ENCODE measurements at places on chromosomes 4 and X.
A peak's percentile ranks its signal among the peaks of the same experiment; 100 is the strongest.

- DNase-seq, result no peak
Measured at GRCh38 chr4:126172126-126172525, 857.4 kb downstream of the FAT4 start.

GRCh38 chr4:54942721-54943120, 182.7 kb downstream of the KDR start:
- DNase-seq, result peak; percentile 22

GRCh38 chrX:108437349-108438109, 693 bp downstream of the COL4A6 start:
- no peak for DNase-seq

DNA sequence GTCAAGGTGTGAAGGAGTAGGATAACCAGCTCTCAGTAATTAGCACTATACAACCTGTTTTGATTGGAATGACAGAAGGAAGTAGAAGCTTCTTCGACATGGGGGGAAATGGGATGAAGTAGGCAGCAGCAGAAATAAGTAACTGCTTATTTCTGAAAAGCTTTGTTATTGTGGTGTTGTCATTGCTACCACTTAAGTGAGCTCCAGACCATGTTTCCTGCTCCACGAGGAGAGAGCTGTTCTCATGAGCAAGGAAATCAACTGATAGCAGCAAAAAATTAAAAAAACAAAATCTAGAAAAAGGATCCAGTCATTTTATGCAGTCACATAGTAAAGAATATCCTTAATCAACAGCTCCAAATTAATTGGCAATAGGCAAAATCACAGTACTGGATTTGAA, 106.1 kb upstream of the TLL1 start:
- DNase-seq, result no peak

DNA sequence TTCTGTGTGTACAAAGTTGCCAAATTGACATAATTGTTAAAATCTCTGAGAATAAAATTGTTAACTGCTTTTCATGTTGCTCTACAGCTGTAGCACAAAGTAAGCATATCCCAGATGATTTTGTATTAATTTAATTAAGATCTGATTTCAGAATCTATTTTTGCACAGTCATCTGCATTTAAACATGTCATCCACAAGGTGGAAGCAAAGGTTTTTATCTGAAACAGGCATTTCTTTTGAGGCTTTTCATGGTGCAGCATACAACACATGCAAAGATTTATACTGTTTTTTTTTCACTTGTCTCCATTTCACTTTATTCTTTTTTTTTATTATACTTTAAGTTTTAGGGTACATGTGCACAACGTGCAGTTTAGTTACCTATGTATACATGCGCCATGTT, 51.2 kb downstream of the GC start:
- DNase-seq, result no peak

DNA sequence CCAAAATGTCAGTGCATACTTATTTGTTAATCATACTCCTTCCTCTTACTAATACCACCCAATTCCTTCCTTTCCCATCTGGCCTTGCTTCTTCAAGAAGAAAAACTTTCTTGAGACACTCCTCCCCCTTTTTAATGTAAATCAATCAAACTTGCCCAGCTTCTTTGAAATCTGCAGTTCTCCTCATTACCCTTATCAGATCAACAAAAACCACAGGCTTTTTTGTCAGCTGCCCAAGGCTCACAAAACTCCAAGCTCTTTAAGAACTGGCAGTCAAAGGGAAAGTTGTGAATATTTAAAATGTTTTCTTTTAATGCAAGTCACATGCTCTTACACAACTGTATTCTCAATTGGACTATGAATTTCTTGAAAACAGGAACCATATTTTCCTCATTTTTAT, 11.3 kb upstream of the MYOZ2 start:
- DNase-seq, result no peak

DNA sequence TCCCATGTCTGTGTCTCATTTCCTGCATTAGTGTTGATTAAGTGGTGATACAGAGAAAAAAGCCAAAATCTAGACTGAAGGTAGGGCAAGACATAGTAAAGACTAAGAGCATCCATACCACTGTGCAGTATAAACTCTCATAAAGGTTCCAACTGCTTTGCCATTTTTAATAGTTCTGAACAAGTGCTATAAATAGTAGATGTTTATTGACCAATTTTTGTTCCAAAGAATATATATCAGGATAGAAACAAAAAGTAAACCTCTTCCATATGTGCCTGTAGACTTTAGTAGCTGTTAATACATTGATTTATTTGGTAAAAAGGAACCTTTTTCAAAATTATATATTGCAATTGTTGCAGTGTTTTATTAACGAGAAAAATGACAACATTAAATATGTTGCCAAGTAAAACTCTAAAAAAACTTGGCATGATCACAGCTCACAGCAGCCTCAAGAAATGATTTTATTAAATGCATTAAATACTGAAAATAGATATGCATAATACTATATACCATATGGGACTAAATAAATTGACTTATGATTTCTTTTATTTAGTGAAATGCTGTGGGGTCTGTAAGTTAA, 22.3 kb upstream of the AASDH start:
- DNase-seq, result no peak

DNA sequence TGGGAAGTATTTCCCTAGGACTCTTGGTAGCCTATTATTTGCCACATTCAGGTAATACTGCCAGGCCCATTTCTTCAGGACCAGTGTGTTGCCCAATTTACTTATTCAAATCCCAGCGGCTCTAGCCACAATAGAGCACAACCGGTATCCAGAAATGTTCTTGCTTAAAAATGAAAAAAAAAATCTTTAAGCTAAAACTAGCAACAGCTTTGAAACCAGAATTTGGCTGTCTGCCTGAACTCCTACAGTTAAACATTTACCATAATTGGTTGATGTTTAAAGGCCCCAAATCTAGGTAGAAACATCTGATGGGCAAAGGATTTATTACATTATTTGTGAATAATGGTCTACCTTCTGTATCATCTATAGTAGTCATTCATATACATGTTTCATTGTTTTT, 930 bp upstream of the SLITRK4 start:
- DNase-seq, result no peak

- no peak for DNase-seq
Measured at GRCh38 chr4:74328501-74328900, 20.2 kb downstream of the EPGN start.

DNA sequence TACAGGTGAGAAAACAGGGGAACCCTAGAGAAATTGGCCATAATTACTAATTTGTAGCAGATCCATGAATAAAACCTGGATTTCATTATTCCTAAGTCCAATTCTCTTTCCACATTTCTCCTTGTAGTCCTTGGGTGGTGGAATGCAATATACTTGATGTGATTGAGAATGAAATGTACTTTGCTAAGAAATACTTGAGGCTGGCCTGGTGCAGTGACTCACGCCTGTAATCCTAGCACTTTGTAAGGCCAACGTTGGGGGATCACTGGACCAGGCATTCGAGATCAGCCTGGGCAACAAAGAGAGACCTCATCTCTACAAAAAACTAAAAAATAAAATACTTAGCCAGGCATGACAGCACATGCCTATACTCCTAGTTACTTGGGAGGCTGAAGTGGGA, 15.9 kb downstream of the TMEM184C start:
- no peak for DNase-seq

GRCh38 chrX:39724544-39724943, 373.2 kb downstream of the BCOR start:
- no peak for DNase-seq

DNA sequence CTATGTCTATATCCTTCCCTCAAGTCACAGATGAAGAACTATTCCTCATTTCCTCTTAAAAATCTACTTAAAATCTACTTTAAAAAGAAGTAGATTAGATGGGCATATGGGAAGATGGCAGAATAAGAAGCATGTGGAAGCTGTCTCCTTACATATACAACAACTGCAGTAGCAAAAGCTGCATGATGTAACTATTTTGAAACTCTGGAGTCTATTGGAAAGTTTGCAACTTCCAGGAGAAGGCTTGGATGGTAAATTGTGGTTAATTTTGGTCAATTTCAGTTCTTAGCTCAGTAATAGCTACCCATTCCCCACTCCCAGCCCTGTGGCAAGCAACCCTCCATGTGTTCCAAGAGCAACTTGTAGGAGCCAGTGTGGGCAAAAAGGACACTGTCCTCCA, 36.9 kb downstream of the MORC4 start:
- DNase-seq, result no peak

GRCh38 chr4:10461091-10461849, 4.0 kb upstream of the ZNF518B start:
- peak; percentile 79 for DNase-seq

- DNase-seq, result no peak
Measured at GRCh38 chr4:139736661-139737060, 71.0 kb downstream of the MGST2 start.

DNA sequence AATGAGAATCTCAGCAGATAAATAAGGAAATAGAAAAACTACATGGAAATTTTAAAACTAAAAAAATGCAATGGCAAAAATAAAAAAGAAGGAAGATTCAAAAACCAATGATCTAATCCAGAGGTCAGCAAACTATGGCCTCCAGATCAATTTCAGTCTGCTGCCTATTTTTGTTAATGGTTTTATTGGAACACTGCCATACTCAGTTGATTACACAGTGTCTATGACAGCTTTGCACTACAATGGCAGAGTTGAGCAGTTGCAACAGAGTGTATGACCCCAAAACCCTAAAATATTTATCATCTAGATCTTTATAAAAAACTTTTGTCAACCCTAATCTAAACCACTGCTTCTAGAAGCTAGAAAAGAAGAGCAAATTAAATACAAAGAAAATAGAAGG, 170.3 kb downstream of the RAB28 start:
- DNase-seq, result no peak

GRCh38 chrX:37879692-37880091, 32.3 kb upstream of the DYNLT3 start:
- no peak for DNase-seq

DNA sequence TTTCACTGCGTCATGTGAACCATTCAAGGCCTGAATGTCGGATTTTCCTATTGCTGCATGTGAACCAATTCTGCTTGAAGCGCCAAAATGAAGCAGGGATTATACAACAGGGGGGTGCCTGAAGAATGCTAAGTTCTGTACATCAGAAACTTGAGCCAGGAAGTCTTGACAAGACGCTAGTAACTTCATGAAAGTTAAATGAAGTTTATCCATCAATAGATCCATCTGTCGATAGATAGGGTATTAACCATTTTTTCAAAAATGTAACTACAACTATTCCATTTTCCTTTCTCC, 590 bp upstream of the NAF1 start:
- no peak for DNase-seq

DNA sequence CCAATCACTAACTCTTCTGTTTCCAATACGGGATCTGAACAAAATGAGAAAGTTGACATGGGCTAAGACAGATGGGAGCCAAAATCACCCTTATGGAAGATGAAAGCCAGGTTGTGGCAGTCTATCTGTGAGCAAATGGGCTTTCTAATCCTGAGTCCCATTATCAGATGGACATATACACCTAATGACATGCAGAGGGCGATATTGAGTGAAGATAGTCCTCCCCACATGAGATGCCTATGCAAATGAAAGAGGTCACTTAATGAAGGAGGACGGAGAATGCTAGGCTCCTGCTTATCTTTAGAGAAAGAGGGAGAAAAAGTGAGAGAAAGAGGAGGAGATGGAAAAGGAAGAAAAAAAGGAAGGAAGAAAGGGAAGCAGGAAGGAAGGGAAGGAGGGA, 547.5 kb downstream of the NLGN4X start:
- peak; percentile 1 for DNase-seq

- no peak for DNase-seq
Measured at GRCh38 chr4:164484551-164484950, 269.4 kb upstream of the SMIM31 start.

DNA sequence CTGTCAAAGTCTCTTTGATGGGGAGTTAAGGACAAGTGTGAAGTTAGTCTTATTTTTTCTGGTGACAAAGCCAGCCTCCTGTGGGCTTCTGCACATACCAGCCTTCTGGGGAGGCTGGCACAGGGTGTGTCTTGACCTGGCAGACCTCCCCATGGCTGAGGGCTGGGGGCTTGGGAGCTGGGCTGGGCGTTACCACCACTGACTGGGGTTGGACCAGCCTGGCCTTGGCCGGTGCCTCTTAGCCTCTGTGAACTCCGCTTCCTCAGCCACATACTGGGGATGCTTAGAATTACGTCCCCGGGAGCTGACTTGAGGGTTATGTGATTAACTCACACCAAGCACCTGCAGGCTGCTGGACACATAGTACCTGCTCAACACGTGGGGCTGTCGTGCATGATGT, 14.0 kb downstream of the SH3TC1 start:
- DNase-seq, result no peak

DNA sequence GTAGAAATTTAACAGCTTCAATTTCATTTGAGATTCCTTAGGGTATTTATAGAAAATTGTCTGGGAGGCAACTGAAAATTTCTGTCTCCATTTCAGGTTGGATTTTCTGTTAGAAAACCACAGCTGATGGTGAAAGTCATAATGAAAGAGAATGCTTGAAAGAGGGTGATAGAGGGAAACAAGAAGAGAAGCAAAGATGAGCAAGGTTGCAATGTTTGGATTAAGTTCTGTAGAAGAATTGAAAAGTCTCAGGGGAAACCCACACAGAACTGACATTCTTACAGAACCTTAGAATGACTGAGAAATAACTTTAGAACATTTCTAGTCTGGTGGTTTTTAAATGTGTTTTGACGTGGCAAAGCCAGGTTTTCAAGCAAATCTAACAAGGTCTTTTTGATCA, 14.7 kb downstream of the GBA3 start:
- peak; percentile 33 for DNase-seq

- DNase-seq, result no peak
Measured at GRCh38 chr4:130486841-130487240, 1390.9 kb downstream of the C4orf33 start.

DNA sequence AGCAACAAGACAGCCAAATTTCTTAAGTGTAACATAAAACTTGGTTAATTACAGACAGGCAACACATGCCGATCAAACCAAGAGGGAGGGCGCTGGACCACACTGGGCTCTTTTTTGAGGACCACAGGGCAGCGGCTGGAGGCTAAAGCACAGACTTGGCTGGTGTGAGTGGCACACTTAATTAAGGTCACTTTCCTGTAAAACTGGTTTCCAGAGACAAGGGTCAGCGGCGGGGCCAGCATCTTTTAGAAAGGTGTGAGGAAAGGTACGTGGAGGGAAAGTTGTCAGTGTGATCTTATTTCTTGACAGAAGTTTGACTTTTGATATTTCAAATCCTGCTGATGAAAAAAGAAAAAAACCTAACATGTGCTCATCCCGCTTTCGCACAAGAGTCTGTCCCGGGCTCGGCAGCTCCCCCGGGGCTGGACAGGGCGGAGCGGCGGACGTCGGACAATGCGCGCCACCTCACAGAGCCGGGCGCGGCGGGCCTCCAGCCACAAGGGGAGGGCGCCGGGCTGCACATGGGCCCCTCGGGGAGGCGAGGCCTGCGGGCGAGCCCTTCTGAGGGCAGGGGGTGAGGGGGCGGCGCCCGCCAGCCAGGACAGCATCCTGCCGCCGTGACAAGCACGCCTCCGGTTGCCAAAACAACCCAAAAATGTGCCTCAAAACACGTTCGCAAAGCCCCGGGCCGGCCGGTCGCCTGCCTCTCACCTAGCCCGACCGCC, 660 bp upstream of the HSPA4L start:
- DNase-seq, result no peak

GRCh38 chr4:76585897-76586360, 150.9 kb downstream of the SHROOM3 start:
- DNase-seq, result no peak

GRCh38 chr4:73687421-73687820, 52.9 kb upstream of the CXCL8 start:
- DNase-seq, result no peak

- DNase-seq, result peak; percentile 6
Measured at GRCh38 chr4:103499094-103499493, 220.7 kb downstream of the TACR3 start.
